Naive thymus-derived CD8-positive, alpha-beta T cell (primary cell): ENCODE measurements at places on chromosomes 12 and 14.

- no peak for DNase-seq
Measured at GRCh38 chr14:102080183-102081080, 6.4 kb downstream of the HSP90AA1 start.

GRCh38 chr12:51672334-51672733 lies 81.3 kb downstream of the SCN8A start:
- DNase-seq, result no peak

GRCh38 chr12:109943811-109944210 lies 43.7 kb downstream of the TCHP start:
- DNase-seq, result no peak

- no peak for DNase-seq
Measured at GRCh38 chr12:95699579-95699978, 91.0 kb downstream of the NTN4 start.
